ENCODE measurements at places on chromosomes 3 and 15.

- DNase-seq: no peak
Observed at GRCh38 chr3:179166561-179167201, 18.5 kb downstream of the PIK3CA start.

DNA sequence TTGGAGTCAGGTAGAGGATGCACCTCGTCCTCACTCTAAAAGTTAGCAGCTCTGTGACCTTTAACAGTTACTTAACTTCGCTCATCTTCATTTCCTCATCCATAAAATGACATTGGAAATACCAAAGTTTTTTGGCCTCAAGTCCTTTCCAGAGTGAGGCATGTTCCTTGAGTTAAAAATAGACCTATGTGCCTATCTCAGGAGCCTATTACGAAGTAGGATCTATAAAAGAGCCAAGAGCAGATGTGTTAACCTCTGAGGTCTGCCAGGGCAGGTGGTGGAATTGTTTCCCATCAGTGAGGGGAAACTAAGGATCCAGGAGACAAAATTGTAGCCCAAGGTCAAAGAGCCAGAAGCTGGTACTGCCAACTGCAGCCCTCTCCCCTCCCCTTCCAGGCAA lies 120.4 kb upstream of the EIF1B start:
- DNase-seq: no peak

DNA sequence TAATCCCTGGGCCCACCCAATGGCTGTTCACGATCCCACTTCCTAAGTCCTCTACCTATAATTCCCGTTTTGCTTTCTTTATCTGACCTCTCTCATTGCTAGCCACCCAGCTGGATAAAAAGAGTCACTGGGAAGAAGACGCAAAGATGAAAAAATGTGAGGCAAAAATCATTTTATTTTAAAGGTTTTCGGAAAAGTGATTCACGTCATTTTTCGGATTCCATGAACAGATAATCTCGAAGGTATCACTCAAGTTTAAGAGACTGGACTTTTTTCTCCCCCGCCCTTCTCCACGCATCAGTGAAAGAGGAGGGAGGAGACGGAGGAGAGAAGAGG lies 266.6 kb downstream of the CGGBP1 start:
- no peak for DNase-seq

DNA sequence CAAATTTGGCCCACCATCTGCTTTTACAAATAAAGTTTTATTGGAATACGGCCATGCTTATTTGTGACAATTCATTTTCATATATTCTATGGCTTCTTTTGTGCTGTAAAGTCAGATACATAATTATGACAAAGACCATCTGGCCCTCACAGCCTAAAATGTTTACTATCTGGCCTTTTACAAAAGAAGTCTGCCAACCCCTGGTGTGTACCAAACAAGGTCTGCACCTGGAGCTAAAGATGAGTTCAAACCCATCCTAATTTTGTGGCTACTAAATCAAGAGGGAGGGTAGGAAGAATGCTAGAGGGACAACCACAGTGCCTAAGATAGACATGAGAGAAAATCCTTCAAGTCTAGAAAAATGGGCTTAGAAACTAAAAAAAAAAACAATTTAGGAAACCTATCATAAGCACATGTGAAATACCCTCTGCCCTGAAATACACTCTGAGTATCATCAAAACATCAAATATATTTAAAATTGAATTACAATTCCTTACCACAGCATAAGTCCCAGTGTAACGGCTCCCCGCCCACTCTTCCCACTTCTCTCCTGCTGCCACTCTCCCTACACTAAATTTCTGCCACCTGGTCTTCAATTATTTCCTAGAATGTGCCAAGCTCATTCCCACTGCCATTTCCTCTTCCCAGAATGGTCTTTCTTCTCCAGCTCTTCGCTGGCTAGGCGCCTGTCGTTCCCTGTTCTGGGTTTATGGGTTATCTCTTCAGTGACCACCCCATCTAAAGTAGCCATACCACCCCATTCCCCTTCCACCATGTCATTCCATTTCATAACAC lies 950.7 kb upstream of the CFAP20DC start:
- DNase-seq: no peak

All from stimulated activated CD4-positive, alpha-beta T cell treated with anti-CD3 and anti-CD28 coated beads, Interleukin-15, amount 100 ng/mL, for 1 hour (primary cell).